ENCODE measurements at places on chromosomes 3 and 15. TPM values are rescaled to one million over a fixed set of nuclear protein-coding genes. Genes with fewer than 3 reads are reported as not detected.

Gene DNAH12
- 0.05 TPM for total RNA-seq

Gene TRH
- not detected for total RNA-seq

Gene CCR9
- total RNA-seq, result not detected

Gene DUOX2
- not detected for total RNA-seq

Gene COX5A
- total RNA-seq, result 209 TPM

Gene CYP1A2
- total RNA-seq, result not detected

Gene SHISA5
- total RNA-seq, result 151 TPM

Gene HAPLN3
- 123 TPM for total RNA-seq
